A549 treated with CpdA at 1 μM for 4 hours (cell line): ENCODE measurements at places on chromosomes 5 and 9. TPM values are rescaled to one million over a fixed set of nuclear protein-coding genes. Genes with fewer than 3 reads are reported as not detected.

The GRM6 gene
- not detected in 5 replicates for total RNA-seq

The TGFBI gene
- total RNA-seq = 1,442 to 2,234 TPM (median 1,874 TPM) in 5 replicates

The LCNL1 gene
- total RNA-seq = 0.02 TPM in 1 of 5 replicates, not detected in the others

The C9orf43 gene
- 0.45 to 0.86 TPM (median 0.60 TPM) in 5 replicates for total RNA-seq

The ADAMTS2 gene
- total RNA-seq = 0.06 to 0.10 TPM (median 0.07 TPM) in 3 of 5 replicates, not detected in the others

The PALM2AKAP2 gene
- total RNA-seq = 0.06 to 0.55 TPM (median 0.37 TPM) in 5 replicates

The BHMT2 gene
- not detected in 5 replicates for total RNA-seq

The PCDHGB1 gene
- total RNA-seq = 1.0 to 2.1 TPM (median 1.9 TPM) in 5 replicates

The PCDHB9 gene
- 0.01 to 0.03 TPM in 2 of 5 replicates, not detected in the others for total RNA-seq

The ORM2 gene
- total RNA-seq = not detected in 5 replicates

The LECT2 gene
- total RNA-seq = not detected in 5 replicates
